ENCODE measurements at places on chromosomes 6 and 20. TPM values are rescaled to one million over a fixed set of nuclear protein-coding genes. Genes with fewer than 3 reads are reported as not detected.

- no peak for DNase-seq
Observed at GRCh38 chr6:13559968-13560650, 14.3 kb upstream of the SIRT5 start.

GRCh38 chr6:123658848-123659247, 22.1 kb upstream of the TRDN start:
- no peak for DNase-seq

The NMBR gene
- polyA plus RNA-seq = 0.08 TPM

The ENPP1 gene
- 0.36 TPM for polyA plus RNA-seq

The BPIFB4 gene
- polyA plus RNA-seq = not detected

DNA sequence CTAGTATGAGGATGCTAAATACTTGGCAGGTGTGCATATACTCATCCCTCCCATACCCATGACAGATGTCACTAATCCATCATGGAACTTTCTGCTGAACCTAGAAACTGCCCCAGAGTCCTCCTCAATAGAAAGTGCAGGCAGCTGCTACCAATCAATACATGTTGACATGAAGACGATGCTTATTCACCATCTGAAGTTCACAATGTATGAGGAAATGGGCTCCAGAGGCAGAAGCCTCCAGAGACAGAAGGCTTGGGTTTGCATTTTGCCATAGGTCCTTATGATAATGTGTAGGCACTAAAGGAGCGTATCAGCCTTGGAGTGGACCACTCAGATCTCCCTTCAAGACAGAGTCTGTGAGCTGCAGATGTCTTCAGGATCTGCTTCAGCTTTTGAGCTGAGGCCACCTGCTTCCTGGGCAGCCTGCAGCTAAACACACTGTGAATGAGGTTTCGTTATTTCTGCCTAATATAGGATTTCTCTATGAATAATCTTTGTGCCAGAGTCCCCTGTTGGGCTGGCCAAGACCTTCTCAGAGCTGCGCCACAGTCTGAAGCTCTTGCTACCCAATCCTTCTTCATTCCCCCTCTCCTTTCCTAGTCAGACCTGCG, 7.5 kb upstream of the KIAA1755 start:
- no peak for DNase-seq

- DNase-seq = no peak
Observed at GRCh38 chr6:128036808-128037570, 136.1 kb upstream of the THEMIS start.

Measured in endothelial cell of umbilical vein (primary cell).